GM06990 (cell line): ENCODE measurements at places on chromosomes 1 and 21.

- DNase-seq, result no peak
Observed at GRCh38 chr21:26795866-26796329, 49.3 kb downstream of the ADAMTS1 start.

DNA sequence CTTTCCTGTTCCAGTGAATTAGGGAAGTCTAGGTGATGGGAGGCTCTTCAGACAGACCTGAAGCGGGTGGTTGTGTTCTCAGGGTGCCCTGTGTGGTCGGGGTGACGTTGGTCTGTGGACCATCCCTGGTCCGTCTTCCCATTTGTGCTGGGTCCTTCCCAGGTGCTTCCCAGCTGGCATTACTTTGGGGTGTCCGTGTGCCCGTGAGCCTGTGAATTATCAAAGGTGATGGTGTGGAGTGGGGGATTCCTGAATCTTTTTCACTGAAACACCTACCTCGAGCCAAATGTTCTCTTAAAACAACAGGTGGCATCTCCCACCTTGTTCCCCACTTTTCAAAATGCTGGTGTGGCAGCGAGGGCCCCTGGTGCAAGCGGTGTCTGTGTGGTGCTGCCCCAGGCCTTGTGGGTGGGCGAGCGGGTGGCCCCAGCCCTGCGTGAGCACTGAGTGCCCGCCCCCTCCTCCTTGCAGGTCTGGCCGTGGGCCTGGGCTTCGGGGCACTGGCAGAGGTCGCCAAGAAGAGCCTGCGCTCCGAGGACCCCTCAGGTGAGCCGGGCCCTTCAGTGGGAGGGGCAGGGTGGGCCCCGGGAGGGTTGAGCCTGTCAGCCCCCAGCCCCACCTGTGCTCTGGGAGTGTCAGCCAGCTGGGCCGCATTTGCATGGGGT lies 37.0 kb downstream of the COQ8A start:
- no peak for DNase-seq

DNA sequence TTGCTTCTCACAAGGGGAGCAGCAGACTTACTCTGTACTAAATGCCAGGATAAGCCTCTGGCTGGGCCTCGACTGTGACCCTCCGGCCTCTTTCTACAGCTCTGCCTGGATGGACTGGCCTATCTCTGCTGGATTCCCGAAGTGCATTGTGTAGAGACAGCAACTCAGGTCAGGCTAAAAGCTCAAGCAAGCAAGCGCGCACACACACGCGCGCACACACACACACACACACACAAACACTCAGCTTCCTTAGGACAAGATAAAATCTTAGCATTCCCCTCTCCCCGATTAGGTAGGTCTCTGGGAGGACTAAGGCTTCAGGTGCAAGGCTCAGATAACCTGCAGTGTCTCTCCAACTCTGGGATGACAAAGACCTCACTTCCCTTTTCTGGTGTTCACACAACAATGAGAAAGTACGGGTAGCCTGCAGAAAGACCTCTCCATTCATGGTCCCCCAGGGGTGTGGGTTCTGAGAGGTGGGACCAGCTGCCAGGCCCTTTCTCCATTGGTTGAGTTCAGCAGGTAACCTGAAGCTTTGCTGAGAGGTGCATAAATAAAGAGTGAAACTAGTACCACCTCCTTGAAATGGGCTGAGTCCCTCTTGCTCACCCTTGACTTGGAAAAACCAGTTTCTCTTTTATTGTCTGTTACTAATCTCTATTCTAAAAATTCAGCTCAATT lies 155.1 kb upstream of the CAMK1G start:
- DNase-seq, result no peak

- DNase-seq, result no peak
Observed at GRCh38 chr1:200247518-200247917, 162.3 kb downstream of the ZNF281 start.

- DNase-seq, result no peak
Observed at GRCh38 chr1:67280696-67281095, 27.0 kb upstream of the IL12RB2 start.

DNA sequence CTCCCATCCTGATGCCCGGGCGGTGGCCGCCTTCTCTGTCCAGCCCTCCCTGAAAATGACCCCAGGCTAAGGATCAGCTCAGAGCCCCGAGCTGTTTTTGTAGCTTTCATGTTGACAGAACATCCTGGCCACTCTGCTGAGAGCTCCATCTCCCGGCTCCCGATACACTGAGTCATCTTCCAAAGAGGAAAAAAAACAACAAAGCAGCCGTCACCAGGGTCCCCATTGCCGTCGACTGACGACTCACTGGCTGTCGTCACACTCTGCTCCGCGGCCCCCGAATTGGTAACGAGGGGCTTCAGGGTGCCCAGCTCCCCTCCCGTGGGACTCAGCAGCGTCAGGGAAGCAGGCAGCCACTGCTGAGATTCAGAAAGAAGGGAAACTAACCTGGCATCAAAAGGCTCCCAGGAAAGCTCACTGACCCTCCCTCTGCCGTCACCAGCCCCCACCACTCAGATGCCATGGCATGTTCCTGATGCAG lies 67.2 kb downstream of the CD46 start:
- DNase-seq, result no peak

DNA sequence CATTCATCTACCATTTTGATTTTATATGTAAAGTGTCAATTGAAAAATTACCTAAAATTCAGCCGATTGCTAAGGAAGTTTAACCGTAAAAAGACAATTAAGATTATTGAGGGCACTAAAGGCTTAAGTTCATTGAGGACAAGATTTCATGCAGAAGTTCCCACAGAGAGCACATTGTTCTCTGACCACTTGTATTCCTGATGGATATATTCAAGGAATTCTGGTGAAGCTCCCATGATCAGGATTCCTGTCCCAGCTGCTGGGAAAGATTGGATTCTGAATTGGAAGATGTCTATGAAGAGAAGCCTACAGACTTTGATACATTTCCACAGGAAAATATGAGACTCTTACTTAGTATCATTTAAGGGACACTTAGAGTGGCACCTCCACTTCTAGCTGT lies 209.2 kb upstream of the KCTD3 start:
- no peak for DNase-seq
